ENCODE measurements at places on chromosomes 11 and 22.

DNA sequence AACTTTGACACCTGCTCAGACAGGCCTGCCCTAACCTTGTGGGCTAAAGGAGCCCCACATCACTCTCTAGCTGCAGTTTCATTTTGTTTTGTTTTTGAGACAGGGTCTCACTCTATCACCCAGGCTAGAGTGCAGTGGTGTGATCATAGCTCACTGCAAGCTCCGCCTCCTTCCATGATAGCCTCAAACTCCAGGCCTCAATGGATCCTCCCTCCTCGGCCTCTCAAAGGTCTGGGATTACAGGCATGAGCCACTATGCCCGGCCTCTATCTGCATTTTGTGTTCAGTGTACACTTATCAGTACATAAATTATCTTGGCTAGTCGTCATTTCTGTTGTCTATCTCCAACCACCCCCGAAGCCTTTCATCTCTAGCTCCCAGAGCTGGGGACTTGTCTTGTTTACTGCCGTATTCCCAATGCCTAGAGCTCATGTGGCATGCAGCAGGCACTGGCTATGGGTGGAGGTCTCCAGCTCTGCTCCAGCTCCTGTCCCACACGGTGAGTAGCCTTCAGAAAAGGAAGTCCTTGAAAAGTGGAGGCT, 22.1 kb upstream of the PEX26 start:
- DNase-seq: no peak

- DNase-seq: no peak
Observed at GRCh38 chr11:116108161-116108560, 603.9 kb upstream of the CADM1 start.

- DNase-seq: no peak
Observed at GRCh38 chr11:76666408-76666807, 4.1 kb downstream of the LRRC32 start.

DNA sequence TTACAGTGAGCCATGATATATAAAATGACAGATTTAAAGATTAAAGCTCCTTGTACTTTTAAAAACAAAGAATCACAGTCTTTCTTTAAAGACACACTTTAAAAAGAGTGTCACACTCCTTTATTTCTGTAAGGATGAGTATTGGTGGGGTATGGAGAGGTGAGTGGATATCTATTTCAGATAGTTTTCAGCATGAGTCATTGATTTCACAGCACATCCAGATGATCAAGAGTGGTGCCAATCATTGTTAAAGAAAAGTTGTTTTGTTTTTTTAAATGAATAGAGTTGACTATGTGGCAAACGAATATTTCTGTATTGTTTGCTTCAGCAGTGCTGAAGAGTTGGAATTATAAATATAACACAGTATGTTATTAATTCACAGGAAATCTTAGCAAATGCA, 52.5 kb downstream of the FAR1 start:
- DNase-seq: no peak

GRCh38 chr11:58647866-58648265, 25.4 kb downstream of the CNTF start:
- no peak for DNase-seq

All from activated CD8-positive, alpha-beta memory T cell treated with anti-CD3 and anti-CD28 coated beads for 48 hours (primary cell).